Eye (tissue), 1 donor: ENCODE measurements at places on chromosomes 7 and 10.

DNA sequence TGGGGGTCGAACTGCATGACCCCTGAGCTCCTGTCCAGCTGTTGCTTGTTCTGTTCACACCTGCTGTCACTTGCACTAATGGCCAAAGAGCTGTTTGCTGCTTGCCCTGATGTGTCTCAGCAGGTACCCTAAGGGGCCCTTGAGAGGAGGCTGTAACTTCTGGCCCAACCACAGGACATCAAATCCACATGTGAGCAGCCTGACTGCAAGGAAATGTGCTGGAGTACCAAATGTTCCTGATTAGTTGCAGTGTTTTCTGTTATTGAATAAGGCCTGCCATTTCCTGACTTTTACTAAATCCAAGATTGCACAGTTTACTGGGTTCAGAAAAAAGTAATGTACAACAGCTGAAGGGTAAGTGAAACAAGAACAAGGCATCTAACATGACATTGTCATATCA, 91.7 kb upstream of the IL6 start:
- peak; percentile 24 for DNase-seq

- no peak for DNase-seq
These were observed 165.7 kb upstream of the FZD1 start for GRCh38 chr7:91098566-91098965.

GRCh38 chr10:126235979-126236851, 152.1 kb downstream of the ADAM12 start:
- no peak for DNase-seq

DNA sequence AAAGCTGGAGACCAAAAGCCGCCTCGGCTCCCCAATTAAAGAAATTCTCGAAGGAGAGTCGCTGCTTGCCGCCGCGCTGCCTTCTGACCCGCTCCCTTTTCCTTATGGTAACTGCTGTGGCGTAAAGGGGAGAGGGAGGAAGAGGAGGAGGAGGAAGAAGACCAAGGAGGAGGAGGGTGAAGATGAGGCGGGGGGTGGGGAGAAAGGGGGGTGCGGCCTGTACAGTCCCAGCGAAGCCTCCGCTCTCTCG, 388 bp downstream of the CNOT4 start:
- no peak for DNase-seq
